Substantia nigra (tissue), 51 donors: ENCODE measurements at places on chromosomes 4 and X.
A peak's percentile ranks its signal among the peaks of the same experiment; 100 is the strongest.

DNA sequence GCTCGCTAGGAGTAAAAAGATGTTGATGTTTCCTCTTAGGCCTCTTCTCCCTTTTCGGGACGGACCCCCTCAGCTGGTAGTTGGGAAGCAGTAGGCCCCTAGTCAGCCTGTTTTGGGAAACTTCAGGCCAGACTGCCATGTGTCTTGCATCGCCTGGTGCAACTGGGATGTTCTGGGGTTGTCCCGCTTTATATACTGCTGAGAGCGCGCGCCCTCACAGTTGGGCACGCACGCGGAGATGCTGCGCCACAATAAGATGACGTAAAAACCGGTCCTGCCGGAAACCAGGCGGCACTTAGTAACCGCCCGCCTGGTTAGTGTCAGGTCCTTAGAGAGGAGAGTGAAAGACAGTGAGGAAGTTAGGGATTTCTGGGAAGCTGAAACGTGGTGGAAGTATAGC is 231.3 kb upstream of the CT83 start:
- no peak for DNase-seq

- no peak for DNase-seq
These were observed 13.1 kb downstream of the DCHS2 start for GRCh38 chr4:154478547-154478946.

DNA sequence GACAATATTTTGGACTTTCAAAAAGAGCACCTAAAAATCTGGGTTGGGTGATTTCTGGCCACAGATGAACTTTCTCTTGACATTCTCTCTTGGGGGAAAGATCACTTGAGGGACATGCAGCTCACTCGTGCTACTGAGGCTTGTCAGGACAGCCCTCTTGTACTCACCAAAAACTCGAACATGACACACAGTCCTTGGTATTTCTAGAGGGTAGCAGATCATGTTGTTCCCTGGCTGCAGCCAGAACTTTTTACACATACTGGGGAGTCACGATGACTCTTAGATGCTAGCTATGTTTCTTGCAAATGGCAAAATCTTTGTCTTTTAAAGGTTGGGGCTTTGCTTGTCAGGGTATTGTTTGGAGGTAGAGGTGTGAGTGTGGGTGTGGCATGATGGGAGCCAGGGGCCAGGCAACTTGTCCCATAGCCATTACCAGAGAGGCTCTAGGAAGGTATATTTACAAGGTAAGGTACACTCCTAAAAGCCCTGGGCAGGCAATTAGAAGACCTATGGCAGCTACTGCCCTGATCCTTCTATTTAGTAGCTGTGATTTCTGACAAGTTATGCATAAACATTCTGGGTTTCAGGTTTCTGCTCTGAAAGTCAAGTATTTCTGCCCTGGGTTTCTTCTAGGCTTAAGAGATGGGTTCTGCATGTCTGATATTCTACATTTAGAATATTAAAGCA is 241.7 kb upstream of the TLL1 start:
- DNase-seq = no peak

DNA sequence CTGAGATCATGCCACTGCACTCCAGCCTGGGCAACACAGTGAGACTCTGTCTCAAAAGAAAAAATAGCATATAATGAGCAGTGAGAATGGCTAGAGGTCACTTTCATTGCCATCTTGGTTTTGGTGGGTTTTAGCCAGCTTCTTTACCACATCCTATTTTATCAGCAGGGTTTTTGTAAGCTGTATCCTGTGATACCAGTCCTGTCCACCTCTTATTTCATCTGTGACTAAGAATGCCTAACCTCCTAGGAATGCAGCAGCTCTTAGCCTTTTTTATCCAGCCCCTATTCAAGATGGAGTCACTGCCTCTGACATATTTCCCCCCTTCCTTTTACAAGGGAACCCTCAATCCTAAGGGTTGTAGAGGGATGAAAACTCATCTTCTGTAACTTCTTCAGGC is 26.1 kb upstream of the IGFBP7 start:
- no peak for DNase-seq

- DNase-seq = no peak
These were observed 13.9 kb downstream of the PAGE2 start for GRCh38 chrX:55102754-55103153.

DNA sequence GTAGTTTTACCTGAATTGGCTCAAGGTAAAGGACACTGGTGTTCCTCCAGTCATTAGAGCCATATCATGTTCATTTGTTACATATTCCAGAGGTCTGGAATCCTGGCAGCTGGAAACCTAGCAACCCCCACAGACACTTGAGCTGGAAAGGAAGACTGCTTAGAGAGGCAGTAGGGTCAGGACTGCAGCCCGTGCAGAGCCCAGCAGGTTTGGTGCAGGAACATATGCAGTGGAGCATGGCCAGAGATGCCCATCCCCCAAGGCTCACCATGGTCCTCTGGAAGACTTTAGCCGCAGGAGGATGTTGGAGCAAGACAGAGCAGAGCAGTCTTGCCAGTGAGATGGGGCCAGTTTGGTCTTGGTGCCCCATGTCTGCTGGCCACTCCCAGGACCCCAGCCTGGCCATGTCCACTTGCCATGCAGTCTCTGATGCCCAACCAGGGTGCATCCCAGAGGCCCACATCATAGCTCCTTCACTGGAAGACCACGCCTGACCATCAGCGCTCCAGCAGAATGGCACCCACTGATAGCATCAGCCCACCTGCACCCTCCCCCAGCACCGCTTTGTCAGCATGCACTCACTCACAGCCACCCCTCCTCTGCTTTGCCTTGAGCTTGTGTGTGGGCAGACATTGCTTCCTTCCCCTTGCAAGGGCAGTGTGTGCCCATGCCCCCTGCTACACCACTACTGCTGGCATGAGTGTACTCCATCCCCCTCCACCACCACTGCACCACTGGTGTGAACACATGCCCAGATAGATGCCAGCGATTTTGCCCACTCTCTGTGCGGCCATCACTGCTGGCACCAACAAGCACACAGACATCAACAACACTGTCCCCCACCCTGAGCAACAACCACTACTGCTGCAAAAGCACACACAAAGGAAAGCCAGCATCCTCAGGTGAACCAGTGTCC is 190.3 kb upstream of the SPOCK3 start:
- no peak for DNase-seq

DNA sequence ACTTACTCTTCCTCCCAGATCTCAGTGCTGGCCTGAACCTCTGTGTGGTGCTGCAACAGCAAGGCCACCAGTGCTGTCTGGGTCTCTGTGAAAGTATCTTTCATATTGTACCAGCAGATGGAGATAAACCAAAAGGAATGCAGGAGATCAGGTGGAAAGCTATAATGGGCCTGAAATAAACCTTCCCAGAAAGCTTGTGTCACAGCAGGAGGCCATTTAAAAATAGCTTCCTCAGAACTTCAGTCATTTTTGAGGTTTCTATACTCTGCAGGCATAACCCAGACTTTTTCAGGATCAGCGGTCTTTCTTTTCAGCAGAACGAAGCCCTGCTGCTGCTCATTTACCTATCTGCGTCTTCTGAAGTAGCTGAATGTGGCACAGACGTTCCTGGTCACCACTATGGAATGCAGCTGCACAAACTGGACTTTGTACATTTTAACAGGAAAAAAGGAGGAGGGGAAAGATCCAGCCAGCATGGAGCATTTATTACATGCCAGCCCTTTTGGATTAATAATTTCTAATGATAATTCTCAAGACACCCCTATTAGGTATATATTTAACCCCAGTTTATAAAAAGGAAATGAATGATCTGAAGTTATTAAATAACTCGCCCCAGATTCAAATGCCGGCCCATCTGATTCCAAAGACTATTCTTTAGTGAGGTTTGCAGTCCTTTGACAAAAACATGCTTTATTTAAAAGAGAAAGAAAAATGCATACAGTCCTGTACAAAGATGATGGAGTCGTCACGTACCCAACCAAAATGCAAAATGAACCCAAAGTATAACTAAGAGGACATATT is 119.7 kb downstream of the NFKB1 start:
- DNase-seq = peak; percentile 36

GRCh38 chrX:2965965-2966364 is 36.8 kb upstream of the ARSD start:
- no peak for DNase-seq
